ENCODE measurements at places on chromosomes 1 and 21. TPM values are rescaled to one million over a fixed set of nuclear protein-coding genes. Genes with fewer than 3 reads are reported as not detected.

POLR3GL gene
- total RNA-seq: 18.1 TPM

AADACL4 gene
- not detected for total RNA-seq

LRRC3 gene
- total RNA-seq: 0.26 TPM

HSD3B1 gene
- not detected for total RNA-seq

PKP1 gene
- 0.54 TPM for total RNA-seq

SHISAL2A gene
- not detected for total RNA-seq

KIF2C gene
- 13.6 TPM for total RNA-seq

FNBP1L gene
- 16.4 TPM for total RNA-seq

CELA2A gene
- not detected for total RNA-seq

CD48 gene
- total RNA-seq: not detected

CELSR2 gene
- total RNA-seq: 0.52 TPM

CFAP141 gene
- not detected for total RNA-seq

OR2T29 gene
- not detected for total RNA-seq

PLA2G5 gene
- not detected for total RNA-seq

B4GALT3 gene
- total RNA-seq: 16.2 TPM

S100A12 gene
- total RNA-seq: not detected

COL6A1 gene
- total RNA-seq: 1,285 TPM

CD52 gene
- not detected for total RNA-seq

DMRTA2 gene
- total RNA-seq: not detected

TMIGD3 gene
- total RNA-seq: 0.13 TPM

CRABP2 gene
- total RNA-seq: 3.0 TPM

TMPRSS15 gene
- total RNA-seq: not detected

KIAA0040 gene
- total RNA-seq: 1.3 TPM

S100A16 gene
- total RNA-seq: 138 TPM

BSND gene
- total RNA-seq: not detected

GLMN gene
- 17.4 TPM for total RNA-seq

SLAMF1 gene
- total RNA-seq: not detected

LIN28A gene
- not detected for total RNA-seq

SPRR2E gene
- not detected for total RNA-seq

LRRIQ3 gene
- 1.5 TPM for total RNA-seq

FUBP1 gene
- total RNA-seq: 107 TPM

LCE1A gene
- not detected for total RNA-seq

CTSE gene
- not detected for total RNA-seq

RGS13 gene
- total RNA-seq: not detected

ATP6V1G3 gene
- not detected for total RNA-seq

PLD5 gene
- total RNA-seq: not detected

TCHHL1 gene
- total RNA-seq: not detected

FAAH gene
- 3.7 TPM for total RNA-seq

KAZN gene
- 49.2 TPM for total RNA-seq

GPR25 gene
- not detected for total RNA-seq

TMEM59 gene
- 462 TPM for total RNA-seq

DPYD gene
- total RNA-seq: 91.7 TPM

HFM1 gene
- 2.2 TPM for total RNA-seq

EFNA1 gene
- 1.9 TPM for total RNA-seq
